Heart right ventricle (tissue), 16 donors: ENCODE measurements at places on chromosomes 5 and 9.

GRCh38 chr5:34804913-34805312, 34.1 kb upstream of the TTC23L start:
- no peak for DNase-seq

DNA sequence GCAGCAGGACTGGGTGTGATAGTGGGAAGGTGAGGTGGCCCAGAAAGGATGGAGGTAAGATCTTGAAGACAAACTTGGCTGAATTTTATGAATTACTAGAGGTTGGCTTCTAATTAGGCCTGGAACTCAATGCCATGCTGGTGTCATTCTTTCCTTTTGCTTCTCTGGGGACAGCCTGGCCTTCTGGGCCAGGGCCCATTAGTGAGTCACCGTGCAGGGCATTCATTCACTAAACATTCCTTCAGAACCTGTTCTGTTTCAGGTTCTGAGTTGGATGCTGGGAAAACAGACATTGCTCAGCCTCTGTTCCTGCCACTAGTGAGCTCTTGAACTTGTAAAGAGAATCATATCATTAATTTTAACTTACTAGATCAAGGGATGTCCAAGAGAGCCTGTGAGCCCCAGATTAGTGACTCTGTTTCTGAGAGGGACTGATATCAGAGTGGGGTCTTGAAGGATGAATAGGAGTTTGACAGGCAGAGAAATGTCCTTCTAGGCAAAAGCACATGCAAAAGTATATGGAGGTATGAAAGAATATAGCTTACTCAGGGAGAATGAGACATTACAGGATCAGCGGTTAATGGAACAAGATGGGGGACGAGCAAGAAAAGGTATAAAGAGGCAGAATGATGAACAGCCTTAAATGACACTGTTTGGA, 66.5 kb downstream of the LHX2 start:
- no peak for DNase-seq

- DNase-seq: no peak
Measured at GRCh38 chr9:114921171-114921570, 9.2 kb downstream of the TNFSF8 start.

DNA sequence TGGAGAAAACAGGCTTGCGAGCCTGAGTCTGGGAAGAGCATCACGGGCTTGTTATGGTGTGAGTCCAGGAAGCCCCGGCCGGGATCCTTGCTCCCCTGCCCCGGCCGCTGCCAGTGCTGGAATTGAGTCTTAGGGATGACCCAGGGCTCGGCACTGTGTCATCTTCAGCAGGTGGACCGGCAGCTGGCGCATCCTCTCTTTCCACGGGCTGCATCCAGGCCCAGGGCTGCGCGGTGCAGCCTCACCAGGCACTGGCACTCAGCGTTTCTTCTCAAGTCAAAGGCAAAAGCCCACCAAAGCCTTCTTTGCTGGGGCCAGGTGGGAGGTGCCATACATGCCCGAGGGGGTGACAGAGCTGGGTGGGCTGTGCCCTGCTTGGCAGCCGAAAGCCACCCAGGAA, 46.6 kb downstream of the COL5A1 start:
- no peak for DNase-seq

DNA sequence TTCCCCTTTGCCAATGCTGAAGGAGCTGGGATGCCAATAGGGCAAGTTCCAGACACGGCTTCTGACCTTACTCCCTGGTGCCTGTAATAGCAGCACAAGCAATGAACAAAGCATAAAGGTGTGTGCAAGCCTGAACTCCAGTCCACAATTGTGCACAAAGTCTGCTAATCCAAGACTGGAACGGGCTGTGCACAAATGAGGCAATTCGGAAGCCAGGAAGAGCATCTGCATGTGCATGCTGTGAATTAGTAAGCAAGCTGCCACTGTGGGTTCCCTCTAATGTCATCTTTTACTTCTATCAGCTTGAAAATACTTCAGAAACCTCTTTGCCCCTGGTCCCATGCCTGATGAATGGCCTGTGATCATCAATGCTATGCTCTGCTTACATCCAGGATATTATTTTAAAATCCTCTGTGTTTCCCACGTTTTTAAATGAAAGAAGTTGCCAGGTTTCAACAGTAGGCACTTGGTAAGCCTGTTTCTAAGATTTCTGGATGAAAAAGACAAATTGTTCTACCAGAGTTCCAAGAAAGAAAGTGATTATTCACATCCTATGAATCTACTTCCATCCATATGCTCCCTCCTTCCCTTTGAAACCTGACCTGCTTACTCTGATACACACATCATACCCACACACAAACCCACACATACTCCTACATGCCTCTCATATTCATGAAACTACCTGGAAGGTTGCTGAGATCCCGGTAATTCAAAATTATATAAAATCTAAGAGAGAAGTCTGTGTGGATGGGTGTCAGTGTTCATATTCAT, 165.7 kb downstream of the KCTD16 start:
- DNase-seq: no peak

- DNase-seq: peak; percentile 24
Measured at GRCh38 chr5:128539038-128539429, 989 bp upstream of the FBN2 start.

- no peak for DNase-seq
Measured at GRCh38 chr5:110854200-110854599, 115.4 kb downstream of the SLC25A46 start.

DNA sequence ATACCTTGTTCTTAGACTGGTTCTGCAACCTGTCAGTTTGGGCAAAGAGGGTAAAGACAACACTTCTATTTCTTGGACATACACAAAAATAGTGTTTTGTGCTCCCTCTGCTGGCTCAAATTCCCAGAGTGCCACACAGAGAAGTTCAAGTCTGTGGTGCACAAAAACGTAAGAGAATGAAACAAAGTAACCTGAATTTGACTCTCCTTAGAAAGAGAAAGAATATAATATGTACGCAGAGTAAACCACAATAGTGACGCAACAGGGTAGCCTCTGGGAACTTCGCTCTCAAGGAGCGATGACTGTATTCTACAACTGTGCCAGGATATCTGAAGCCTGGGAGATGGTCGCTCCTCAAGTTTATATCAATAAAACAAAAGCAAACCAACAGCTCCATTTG, 18.5 kb downstream of the DDX31 start:
- no peak for DNase-seq

DNA sequence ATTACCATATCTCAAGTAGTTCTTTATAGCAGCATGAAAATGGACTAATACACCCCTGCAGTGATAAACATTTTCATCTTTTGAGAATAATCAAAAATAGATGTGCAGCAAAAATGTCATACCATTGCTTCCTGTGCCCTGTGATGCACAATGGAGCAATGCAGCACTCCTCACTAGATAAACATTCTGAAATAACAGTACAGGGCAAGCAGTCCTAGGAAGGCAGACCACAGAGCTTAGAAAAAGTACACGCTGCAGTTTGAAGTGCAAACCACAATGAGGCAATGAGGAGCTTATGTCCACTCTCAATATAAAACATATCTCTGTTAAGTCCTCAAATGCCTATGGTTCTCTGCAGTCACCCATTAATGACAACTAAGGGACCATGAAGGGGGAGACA, 367.6 kb downstream of the PDE4D start:
- no peak for DNase-seq

DNA sequence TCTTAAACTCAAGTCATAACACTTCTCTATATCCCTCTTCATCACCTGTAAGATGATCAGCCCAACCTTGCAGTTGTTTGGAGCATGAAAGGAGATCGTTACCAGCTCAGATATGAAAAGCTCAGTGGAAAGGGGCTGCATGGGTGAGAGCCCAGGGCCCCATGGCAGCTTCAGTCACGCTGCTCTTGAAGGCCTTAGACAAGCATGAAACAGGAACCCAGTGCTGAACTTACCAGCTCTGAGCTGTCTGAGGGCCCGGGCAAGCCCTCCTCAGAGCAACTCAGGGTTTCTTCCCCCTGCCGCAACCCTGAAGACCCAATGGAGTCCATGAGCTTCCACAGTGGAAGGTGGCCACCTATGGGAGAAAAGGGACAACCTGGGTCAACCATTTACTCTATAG, 3.3 kb downstream of the HK3 start:
- no peak for DNase-seq

- DNase-seq: no peak
Measured at GRCh38 chr9:26657958-26658357, 234.6 kb downstream of the CAAP1 start.
